ENCODE measurements at places on chromosomes 1 and 21.

- DNase-seq, result peak; percentile 56
Measured at GRCh38 chr1:223824712-223825111, 21.0 kb downstream of the TP53BP2 start.

GRCh38 chr1:235831148-235831547 lies 35.6 kb downstream of the LYST start:
- DNase-seq, result no peak

- DNase-seq, result no peak
Measured at GRCh38 chr1:45345014-45345413, 4.8 kb upstream of the MUTYH start.

DNA sequence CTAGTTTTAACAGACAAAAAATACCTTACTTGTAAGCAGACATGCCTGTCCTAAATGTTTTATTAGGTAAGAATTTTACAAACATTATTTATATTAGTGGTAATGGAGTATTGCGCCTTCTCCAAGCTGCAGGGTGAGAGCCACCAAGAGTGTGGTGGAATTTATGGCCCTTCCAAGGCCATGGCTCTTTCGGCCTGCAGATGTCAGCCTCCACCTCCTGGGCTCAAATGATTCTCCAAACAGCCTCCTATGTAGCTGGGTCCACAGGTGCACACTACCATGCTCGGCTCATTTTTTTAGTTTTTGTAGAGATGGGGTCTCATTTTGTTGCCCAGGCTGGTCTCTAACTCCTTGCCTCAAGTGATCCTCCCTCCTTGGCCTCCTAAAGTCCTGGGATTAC lies 56.3 kb downstream of the ITGB3BP start:
- DNase-seq, result no peak

GRCh38 chr1:200808846-200809245 lies 63.9 kb upstream of the GPR25 start:
- DNase-seq, result no peak

DNA sequence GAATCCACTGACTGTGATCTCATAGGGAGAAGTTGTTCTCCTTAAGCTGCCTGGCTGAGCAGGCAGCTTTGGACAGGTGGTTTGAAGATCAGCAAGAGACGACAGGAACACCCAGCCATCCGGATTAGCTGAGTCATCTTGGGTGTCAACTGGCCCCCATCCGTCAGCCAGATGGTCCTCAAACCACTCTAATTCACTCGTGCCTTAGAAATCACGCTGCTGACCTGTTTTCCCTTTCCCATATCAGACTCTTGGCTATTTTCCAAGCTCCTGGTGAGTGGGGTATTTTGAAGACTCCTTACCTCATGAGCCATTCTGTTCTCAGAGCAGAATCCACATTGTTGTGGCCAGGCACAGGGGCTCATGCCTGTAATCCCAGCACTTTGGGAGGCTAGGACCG lies 149.1 kb upstream of the L1TD1 start:
- DNase-seq, result no peak

DNA sequence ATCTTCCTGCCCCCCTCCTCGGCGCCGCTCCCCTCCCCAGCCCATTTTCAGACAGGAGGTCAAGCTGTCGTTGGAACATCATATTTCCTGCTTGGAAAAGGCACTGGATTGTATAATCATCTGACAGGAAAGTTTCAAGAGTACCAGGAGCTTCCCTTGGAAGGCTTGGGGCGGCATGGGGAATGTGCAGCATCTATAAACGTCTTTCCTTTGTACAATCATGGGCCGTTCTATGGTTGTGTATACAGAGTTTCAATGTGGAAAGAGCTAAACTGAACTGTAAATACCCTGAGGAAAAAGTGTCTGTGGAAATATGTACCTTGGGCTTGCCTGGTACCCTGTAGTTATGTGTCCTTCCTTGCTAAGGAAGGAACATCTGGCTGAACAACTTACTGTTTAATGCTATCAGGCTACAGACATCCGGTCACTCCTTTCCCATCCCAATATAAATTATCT lies 368.1 kb upstream of the ADGRL2 start:
- no peak for DNase-seq

DNA sequence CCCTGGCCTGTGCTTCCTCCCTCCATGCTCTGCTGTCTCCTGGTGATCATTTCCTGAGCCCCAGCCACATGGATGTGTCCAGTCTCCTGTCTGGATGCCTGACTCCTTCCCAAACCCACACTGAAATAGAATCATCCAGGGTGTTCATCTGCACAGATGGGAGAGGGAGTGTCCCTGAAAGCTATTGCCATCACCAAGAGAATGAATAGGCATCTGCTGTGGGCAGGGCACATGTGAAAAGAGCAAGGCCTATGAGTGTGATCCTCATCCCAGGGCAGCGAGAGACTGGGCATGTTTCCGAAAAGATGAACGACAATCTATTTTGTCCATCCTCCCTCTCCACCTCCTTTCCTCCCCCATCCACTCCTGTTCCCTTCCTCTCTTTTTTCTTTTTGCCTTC lies 5.0 kb downstream of the IGSF21 start:
- no peak for DNase-seq

GRCh38 chr1:222665964-222666363 lies 46.3 kb downstream of the AIDA start:
- DNase-seq, result no peak

- no peak for DNase-seq
Measured at GRCh38 chr1:172238965-172239364, 181.5 kb upstream of the C1orf105 start.

GRCh38 chr1:161956097-161956496 lies 67.6 kb downstream of the OLFML2B start:
- DNase-seq, result no peak

DNA sequence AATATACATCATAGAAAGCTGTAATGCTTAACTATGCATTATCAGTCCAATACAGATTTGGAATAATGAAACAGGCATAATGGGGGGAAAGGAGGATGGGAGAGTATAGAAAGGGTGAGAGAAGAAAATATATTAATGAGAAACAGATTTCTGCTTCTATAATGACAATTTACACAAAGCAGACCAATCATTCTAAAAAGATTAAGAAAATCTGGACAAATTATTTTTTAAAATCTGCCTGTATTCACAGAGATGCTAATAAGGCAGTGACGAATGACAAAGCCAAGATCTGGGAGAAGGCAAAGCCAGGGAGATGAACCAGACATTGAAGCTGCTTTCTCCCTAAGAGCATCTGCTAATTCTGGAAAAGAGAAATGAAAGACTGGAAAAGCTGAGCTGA lies 50.0 kb downstream of the SPATA6 start:
- DNase-seq, result no peak

- peak; percentile 5 for DNase-seq
Measured at GRCh38 chr1:155514582-155515187, 47.9 kb downstream of the ASH1L start.

DNA sequence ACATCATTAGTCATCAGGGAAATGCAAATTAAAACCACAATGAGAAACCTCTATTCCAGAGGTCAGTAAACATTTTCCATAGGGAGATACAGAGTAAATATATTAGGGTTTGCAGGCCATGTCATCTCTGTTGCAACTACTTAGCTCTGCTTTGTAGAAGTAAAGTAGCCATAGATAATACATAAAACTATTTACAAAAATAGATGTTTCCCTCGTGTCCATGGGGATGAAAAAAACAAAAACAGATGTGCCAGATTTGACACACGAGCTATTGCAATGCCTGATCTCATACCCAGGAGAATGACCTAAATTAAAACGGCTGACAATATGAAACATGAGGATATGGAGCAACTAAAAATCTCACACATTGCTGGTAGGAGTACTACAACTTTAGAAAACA lies 17.3 kb downstream of the LTN1 start:
- no peak for DNase-seq

- DNase-seq, result no peak
Measured at GRCh38 chr1:158972841-158973240, 36.9 kb upstream of the IFI16 start.

- DNase-seq, result no peak
Measured at GRCh38 chr1:8456991-8457390, 139.1 kb downstream of the SLC45A1 start.

DNA sequence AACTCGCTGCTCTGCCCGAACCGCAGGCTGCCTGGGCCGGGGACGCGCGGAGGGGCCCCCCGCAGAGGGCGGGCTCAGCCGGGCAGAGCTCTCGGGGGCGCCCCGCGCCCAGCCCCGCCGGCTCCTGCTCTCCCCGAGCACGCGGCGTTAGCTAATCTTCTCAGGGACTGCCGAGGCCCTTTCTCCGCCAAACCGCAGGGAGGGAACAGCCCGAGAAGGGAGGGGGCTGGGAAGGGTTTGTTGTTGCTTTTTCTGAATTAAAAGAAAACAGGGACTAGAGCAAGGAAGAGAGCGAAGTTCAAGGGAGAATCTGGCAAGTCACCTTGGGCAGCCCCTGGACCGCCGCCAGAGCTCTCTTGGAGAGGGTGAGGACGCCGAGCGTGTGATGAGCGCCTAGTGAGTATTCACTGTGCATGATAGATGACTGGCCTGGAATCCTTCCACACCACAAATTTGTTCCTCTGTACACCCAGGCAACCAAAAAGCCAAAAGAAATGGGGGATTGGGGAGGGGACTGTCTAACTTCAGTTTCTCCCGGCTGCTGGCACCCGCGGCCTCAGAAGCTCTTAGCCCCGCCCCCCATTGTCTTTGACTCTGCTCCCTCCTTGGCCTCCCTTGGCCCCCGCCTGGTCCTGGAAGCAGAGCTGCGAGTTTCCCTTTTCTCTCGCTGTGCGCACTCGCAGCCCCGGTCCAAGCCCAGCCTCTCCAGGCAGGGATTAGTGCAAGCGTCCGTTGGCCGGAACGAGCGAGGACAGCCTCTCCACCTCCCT lies 19.7 kb upstream of the LMX1A start:
- DNase-seq, result no peak

DNA sequence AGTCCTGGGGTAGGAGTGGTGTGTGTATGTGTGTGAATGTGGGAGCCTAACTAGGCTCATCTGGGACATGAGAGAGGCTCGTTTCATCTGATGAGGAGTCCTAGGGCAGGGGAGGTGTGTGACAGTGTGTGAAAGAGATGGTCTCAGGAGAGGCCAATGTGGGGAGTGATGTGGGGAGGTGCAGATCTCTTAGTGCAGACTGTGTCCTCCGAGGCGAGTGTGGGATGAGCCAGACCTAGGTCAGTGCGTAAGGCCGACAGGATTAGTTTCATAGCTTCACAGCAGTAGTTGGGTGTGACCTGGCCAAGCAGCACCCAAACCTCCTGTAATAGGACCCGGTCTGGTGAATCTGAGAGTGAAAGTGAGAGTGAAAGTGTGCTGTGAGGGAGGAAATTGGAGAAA lies 94.7 kb downstream of the LIPI start:
- DNase-seq, result no peak

- peak; percentile 78 for DNase-seq
Measured at GRCh38 chr1:86429835-86430234, 5.9 kb downstream of the CLCA2 start.

DNA sequence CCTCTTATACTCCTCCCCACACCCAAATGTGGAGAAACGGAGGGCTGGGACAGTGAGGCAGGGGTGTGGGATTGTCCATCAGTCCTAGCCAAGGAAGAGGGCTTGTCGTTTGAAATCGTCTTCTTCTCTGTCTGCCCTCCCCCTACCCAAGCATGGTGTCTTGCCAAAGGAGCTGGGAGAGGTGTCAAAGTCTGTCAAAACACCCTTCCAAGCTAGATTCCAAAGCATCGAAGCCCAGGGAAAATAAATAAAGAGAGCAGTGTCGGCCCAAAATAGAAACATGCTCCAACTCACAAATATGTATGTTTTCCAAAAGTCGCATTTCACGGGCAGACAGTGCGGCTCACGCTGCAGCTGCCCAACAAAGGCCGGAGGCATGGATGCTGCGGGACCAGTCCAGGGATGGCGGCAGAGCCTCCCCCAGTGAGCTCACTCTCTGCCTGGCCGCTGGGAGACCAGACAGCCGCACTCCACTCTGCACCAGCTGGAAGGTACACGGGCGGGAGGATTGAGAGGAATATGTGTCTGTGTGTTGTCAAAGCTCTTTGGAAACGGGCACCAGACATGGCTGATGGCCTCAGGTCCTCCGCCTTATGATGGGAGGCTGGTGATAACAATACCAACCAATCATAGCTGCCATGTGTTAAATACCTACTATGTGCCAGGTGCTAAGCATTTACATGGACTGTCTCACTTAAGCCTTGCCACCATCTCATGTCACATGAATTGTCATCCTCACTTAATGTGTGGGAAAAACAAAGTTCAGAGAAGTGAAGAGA lies 3.9 kb downstream of the DISP3 start:
- no peak for DNase-seq

GRCh38 chr1:85836736-85837135 lies 128.5 kb upstream of the ZNHIT6 start:
- DNase-seq, result no peak

GRCh38 chr1:143735764-143736461 lies 235.9 kb downstream of the FAM72C start:
- DNase-seq, result no peak

GRCh38 chr1:32627596-32628162 lies 22.7 kb downstream of the ZBTB8OS start:
- DNase-seq, result no peak

GRCh38 chr1:53314606-53315005 lies 13.3 kb downstream of the LRP8 start:
- no peak for DNase-seq

DNA sequence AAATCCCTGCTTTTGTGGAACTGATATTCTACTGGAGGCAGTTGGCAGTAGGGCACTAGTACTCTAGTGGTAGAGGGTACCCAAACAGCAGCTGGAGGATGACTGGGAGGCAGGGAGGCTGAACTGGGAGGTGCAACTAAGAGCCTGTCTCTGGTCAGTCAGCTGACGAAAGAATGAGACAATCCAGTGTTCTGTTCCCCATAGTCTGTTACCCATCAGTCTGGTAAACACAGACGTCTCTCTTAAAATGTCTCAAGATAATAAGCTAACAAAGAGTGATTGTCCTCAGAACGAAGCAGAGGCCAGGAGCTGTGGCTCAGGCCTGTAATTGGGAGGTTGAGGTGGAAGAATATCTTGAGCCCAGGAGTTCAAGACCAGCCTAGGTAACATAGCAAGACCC lies 30.4 kb downstream of the TFAP2E start:
- DNase-seq, result no peak

- DNase-seq, result no peak
Measured at GRCh38 chr1:95249916-95250315, 15.9 kb downstream of the RWDD3 start.

DNA sequence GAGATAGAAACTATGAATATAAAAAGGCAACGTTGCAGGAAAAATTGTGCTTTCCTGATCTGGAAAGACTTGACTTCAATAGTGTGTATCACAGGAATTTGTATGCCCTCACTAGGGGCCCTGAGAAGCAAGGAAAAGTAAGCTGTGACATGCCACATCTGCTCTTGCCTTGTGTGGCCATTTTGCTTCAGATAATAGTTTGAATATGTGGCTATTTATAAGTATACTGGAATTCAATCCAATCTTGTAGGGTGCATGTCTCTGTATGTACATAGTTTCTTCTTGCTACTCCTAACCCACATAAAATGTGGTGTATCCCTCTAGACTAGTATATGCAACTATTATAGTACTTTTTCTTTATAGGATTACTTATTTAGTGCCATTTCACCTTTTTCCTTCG lies 31.1 kb upstream of the SCYL3 start:
- DNase-seq, result no peak

DNA sequence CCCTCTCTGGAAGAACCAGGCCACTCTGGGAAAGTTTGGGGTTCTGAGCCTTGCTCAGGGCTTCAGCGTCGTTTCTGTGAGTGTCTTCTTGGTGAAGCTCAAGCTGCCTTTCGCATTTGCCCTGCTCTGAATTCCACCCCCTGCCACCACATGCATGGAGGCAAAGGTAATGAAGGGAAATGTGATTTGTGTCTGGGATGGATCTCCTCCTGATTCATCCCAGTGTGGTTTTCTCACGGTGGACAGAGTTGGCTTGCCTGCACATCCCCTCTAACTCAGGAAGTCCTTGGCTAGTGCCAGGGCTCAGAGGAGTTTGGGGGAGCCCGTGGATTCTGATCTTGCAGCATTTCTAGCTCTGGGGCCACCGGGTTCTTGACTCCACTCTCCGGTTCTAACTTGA lies 173.6 kb upstream of the RAB4A start:
- no peak for DNase-seq

All from HL-60 (cell line).